ENCODE measurements at places on chromosomes 1 and 21.
A peak's percentile ranks its signal among the peaks of the same experiment; 100 is the strongest.

DNA sequence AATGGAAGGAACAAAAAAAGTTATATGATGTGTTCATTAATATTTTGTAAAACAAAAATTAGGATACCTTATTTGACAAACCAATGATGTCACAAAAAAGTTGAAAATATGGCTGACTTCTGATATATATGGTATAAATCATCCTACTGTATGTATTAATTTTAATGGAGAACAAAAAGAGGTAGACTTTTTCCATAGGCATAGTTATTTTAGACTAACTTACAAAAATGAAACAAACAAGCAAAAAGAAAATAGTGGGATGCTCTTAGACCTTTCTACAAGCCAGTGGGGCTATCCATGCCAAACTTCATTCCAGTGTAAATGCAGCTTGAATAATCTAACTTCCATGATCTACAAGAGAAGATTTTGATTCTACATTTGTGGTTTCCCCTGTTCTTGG, 522 bp upstream of the SPTA1 start:
- no peak for DNase-seq

DNA sequence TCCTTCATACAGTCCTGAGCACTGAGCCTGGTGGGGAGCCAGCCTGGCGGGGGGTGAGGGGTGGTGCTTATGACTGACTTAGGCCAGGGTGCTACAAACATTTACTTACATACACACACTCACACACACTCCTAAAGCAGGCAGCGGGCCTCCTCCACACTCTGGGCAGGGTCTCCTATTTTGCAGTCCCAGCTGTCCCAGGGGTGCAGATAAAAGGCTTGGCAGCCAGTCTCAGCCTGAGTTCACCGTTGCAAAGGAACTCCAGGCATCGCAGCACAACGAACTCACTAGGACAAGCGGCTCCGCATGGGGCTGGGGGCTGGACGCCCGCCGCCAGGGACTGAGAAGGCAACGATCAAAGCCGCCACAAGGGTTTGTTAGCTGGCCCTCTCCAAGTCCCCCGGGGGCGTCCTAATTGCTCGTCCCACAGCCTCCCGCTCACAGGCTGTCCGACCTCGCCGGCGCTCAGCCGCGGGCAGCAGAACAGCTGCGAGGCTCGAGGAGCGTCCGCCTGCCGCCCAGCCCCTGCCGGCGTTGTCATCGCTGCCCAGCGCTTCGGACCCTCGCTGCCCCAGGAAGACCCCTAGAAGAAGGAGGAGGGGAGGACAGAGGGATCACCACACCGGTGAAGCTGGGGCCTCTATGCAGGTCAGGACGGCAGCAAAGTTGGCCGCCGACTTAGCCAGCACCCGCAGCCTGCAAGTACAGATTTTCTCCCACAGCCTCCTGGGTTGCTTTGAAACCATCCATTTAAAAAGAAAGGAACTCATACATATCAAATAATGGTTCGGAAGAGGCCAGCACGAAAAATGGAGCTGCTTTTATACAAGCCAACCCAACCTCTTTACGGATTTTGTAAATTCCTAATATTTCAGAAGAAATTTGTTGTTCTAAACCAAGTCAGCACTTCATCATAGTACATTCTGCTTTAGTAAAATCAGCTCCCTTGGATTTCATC, 6.2 kb downstream of the BARHL2 start:
- no peak for DNase-seq

DNA sequence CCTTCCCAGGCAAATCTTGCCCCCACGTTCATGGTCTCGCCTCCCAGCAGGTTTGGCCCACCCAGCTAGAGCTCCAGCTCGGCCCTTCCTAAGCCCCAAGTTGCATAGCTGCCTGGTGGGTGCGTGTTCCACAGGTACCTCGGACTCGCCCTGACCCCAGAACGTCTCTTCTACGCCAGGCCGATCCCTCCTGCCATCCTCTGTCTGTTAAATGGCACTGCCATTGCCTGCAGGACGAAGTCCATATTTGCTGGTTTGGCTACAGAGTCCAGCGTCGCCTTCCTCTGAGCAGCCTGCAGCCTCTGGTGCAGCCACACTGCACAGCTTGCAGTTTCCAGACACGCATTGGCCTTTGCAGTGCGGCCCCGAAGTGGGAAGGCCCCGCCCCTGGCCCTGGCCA, 228.1 kb downstream of the SDCCAG8 start:
- no peak for DNase-seq

- peak; percentile 91 for DNase-seq
These were observed 1.4 kb upstream of the KLHL21 start for GRCh38 chr1:6603915-6604558.

- no peak for DNase-seq
These were observed 29.2 kb downstream of the RNU1-1 start for GRCh38 chr1:16484931-16485330.

DNA sequence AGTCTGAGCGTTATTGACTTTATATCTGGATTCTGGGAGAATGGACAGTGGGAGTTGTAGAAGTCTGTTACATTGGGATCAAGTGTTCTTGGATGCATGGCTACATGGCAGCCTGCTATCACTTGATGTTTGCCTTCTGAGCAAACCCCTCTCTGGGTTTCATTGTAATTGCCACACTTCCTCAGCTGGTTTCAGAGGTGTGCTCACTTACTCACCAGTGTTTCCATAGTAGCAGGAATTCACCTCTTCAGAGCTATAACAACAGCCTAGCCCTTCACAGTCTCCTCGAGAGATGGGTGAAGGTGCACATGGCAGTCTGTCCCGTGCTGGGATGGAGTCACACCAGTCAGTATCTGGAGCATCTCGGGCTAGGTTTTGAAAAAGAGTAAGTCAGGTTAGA, 2.6 kb downstream of the ZP4 start:
- DNase-seq = no peak

- no peak for DNase-seq
These were observed 3.2 kb downstream of the JMJD4 start for GRCh38 chr1:227731696-227732585.

DNA sequence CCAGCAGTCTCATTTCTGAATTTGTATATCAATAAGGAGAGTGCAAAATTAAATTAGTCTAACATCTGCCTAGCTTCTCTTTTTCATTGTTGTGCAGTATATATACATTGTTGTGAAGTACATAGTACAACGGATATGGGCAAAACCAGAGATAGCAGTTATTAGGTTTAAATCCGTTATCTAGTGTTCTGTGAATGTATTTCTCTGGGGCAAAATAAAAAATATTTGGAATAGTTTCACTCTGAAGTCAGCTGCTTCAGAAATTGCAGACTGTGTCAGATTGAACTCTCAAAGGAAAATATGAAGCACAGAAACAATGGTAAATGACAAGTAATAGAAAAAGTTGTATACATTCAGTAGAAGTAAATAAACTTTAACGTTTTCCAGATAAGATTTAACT, 836.5 kb upstream of the CXADR start:
- DNase-seq = peak; percentile 20

DNA sequence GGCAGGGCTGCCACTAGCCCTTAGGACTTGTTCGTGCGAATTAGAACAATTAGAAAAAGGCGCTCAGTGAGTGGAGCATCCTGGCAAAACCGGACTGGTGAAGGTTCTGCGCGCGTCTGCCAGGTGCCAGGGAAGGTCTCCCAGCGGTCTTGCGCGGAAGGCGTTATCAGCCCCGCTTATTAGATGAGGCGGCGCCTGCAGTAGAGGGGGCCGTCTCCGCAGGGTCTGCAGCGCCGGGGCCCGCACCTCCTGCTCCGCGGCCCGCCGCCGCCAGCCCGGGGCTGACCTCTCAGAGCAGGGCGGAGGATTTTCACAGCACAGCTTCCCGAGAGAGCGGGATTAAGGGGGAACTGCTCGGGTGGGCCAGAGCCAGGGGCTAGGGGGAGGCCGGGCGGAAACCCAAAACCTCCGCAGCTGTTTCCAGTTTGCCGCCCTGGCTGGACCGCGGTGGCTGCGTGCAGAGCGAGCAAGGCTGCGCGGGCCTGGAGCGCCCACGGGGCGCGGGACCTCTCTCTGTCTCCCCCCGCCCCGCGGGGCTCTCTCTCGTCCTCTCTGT, 155.2 kb downstream of the FOXD2 start:
- DNase-seq = no peak

GRCh38 chr1:223836586-223836985, 9.2 kb downstream of the TP53BP2 start:
- no peak for DNase-seq

DNA sequence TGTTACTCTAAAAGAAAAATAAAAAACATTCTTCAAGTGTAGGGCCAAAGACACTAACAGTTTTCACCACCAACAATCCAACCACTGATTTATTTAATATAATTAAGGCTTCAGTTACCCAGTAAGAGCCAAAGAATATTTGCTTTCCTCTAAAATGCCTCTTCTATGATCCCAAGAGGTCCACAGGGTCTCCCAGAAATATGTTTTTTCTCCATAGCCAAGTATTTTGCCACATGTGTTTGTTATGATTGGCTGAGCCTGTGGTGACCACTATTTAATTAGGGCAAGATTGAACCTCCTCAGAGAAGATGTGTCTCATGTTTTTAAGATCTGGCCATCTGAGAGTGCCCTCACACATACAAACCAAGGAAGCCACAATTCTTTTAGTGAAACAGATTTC, 135.9 kb downstream of the TPR start:
- DNase-seq = peak; percentile 91

GRCh38 chr1:225425201-225425786, 2.5 kb downstream of the LBR start:
- DNase-seq = peak; percentile 71
